ENCODE measurements at places on chromosomes 4 and X.

GRCh38 chrX:276581-277201 lies 4.5 kb upstream of the PLCXD1 start:
- DNase-seq = no peak

GRCh38 chr4:53963336-53963735 lies 101.1 kb downstream of the CHIC2 start:
- no peak for DNase-seq

DNA sequence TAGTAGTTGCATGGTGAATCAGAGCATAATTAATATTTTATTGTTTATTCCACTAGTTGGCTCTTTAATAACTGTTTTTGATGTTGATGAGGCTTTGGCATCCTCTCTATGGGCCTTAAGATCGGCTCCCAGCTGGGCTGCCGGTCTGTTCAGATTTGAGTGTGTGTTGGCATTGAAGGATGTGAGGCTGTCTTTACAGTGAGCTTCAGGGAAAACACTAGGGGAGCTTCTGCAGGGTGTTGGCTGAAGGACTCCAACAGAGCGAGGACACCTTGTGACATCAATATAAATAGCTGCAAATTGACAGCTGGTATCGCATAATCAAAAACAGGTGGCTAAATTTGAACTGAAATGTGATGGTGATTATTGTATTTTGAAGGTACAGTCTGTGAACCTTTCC lies 322.0 kb downstream of the FSTL5 start:
- DNase-seq = no peak

GRCh38 chr4:7757501-7758471 lies 181.9 kb downstream of the AFAP1 start:
- DNase-seq = no peak

- no peak for DNase-seq
Observed at GRCh38 chrX:17377795-17378194, 2.8 kb downstream of the NHS start.

GRCh38 chr4:5927747-5928146 lies 34.9 kb upstream of the CRMP1 start:
- no peak for DNase-seq

DNA sequence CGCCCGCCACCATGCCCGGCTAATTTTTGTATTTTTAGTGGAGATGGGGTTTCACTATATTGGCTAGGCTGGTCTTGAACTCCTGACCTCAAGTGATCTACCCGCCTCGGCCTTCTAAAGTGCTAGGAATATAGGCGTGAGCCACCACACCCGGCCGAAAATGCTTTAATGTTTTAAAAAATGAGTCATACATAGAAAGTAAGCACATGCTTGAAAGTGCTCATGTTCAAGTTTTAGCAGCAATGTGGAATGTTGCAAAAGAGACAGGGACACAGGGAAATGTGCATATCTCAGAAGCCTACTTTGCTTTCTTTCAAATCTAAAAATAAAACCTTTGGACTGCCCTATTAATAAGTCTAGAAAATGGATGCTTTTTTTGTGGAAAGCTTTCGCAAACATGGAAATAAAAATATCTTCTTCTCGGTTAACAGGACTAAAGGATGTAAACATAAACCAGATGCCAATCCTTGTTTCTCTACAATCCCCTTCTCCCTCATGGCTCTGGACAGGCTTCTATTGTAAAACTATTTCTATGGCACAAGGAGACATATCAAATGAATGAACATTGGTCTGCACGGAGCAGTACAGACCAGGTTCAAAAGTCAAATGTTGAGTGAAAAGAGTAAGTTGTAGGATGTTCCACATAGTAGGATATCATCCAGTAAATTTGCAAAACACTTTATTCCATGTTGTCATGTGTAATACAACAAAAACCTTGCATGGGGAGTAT lies 15.0 kb downstream of the MECP2 start:
- no peak for DNase-seq
